ENCODE measurements at places on chromosomes 1 and 21. TPM values are rescaled to one million over a fixed set of nuclear protein-coding genes. Genes with fewer than 3 reads are reported as not detected.

DNA sequence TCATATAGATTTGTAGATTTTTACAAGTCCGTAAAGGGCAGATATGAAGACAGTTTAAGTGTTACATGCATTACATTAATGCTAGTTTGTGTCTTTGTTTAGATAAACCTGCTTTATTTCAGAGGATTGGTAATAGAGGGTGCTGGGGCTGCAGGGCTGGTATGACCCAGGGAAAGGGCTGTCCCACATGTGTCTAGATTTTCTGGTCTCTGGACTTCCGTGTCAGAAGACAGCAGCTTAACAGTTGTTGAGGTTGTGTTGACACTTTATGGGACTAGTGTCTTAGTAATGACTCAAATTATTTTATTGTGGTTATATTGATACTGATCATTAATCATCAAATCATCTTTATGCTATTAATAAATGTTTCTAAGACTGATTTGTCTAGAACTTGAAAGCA is 10.1 kb downstream of the PRDM2 start:
- H3K27me3 ChIP-seq: no peaks in the 10 kb centered on the region
- H3K27ac ChIP-seq: no peak overlapping the region
- H3K4me1 ChIP-seq: no peaks in the 10 kb centered on the region
- no peak for DNase-seq
- no peak overlapping the region for H3K4me3 ChIP-seq

DNA sequence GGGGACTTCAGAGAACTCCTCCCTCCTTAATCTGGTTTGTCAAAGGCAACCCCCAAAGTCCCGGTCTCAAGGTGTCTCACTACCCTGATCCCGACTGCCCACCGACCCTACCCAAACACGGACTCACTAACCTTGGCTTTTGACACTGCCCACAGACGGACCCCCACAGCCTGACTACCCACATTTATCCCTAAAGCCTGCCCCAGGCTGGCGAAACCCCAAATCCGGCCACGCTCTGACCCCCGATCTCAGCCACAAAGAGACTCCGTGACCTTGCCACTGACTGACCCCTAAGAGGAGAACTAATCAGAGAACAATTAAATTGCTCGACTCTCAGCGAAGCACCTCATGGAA is 5.2 kb downstream of the ID3 start:
- peaks cover 41% of the 10 kb centered on the region for H3K4me1 ChIP-seq
- no peak for DNase-seq
- peak overlapping the region; percentile 64 for H3K4me3 ChIP-seq
- no peaks in the 10 kb centered on the region for H3K36me3 ChIP-seq
- peak overlapping the region; percentile 30 for H3K27ac ChIP-seq
- H3K27me3 ChIP-seq: no peaks in the 10 kb centered on the region

PGBD2 gene
- total RNA-seq: 6.5 TPM

GRCh38 chr1:226772446-226773139 is 33.5 kb upstream of the ITPKB start:
- no peak overlapping the region for H3K27ac ChIP-seq
- DNase-seq: no peak

GRCh38 chr21:15688016-15688415 is 41.8 kb upstream of the USP25 start:
- H3K4me3 ChIP-seq: peak overlapping the region; percentile 23
- H3K27me3 ChIP-seq: no peaks in the 10 kb centered on the region
- H3K27ac ChIP-seq: peak overlapping the region; percentile 16
- no peak for DNase-seq
- H3K4me1 ChIP-seq: peaks cover 40% of the 10 kb centered on the region

LRRN2 gene
- total RNA-seq: 9.0 TPM

GRCh38 chr1:22761101-22761500 is 50.5 kb downstream of the EPHB2 start:
- no peaks in the 10 kb centered on the region for H3K36me3 ChIP-seq
- H3K27ac ChIP-seq: no peak overlapping the region
- no peaks in the 10 kb centered on the region for H3K27me3 ChIP-seq
- H3K4me3 ChIP-seq: no peak overlapping the region
- DNase-seq: no peak
- no peaks in the 10 kb centered on the region for H3K4me1 ChIP-seq

S100A1 gene
- total RNA-seq: not detected

DNA sequence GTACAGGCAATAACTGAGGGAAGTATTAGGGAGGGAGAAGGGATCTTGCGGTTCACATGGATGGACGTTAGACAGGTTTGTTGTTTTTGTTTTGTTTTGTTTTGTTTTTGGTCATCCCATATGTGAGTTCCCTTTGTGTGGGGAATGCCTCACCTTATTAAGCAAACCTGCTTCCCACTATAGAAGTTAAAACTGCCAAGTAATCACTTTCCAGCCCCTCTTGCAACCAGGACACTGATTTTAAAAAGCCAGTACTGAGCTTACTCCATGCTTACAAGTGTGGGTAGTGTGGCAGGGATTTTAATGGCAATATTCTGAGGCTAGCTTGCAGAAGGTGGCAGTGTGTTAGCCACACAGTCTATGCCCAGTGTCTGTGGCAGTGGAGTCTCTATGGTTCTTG is 26.5 kb downstream of the SPATA45 start:
- no peak overlapping the region for H3K4me3 ChIP-seq
- H3K4me1 ChIP-seq: peaks cover 10% of the 10 kb centered on the region
- H3K27ac ChIP-seq: no peak overlapping the region
- no peak for DNase-seq

GRCh38 chr1:15406614-15407559 is 2.8 kb upstream of the EFHD2 start:
- H3K36me3 ChIP-seq: no peaks in the 10 kb centered on the region
- peak overlapping the region; percentile 49 for H3K27ac ChIP-seq
- H3K27me3 ChIP-seq: no peaks in the 10 kb centered on the region

BLACAT1 gene
- 1.5 TPM for total RNA-seq

DNA sequence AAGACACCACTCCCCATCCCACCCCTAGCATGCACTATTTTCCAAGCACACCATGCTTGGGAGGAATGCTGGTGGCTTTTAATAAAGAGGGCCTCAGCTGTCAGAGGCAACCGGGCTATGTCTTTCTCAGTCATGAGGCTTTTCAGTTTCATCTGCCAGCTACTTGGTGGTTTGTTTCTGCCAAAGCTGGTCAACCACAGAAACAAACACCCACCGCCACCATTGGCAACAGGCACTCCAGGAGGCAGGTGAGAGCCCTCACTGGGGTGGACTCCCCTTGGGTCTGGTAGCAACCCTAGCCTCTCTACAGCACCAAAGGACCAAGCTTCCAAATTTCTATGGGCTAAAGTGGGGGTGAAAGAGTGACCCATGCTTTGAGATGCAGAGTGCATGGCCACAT is 54.3 kb upstream of the CD1D start:
- peaks cover 38% of the 10 kb centered on the region for H3K27me3 ChIP-seq
- no peaks in the 10 kb centered on the region for H3K4me1 ChIP-seq

NEGR1 gene
- total RNA-seq: 1.7 TPM

GJB5 gene
- total RNA-seq: 8.1 TPM

DNA sequence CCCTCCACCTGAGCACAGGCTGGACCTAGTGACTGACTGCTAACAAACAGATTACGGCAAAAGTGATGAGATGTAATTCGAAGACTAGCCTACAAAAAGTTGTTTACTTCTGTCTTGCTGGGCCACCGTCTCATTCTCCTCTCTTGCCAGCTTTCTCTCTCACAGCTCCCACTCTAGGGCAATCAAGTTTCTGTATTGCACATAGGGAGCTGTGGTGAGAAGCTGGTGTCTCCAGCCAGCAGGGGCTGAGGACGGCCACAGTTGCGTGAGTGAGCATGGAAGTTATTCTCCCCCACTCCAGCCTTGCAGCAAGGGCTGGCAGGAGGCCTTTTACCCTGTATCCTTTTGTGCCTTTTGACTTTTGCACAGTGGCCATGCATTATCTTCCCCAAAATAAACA is 8.6 kb upstream of the COL6A2 start:
- no peaks in the 10 kb centered on the region for H3K4me1 ChIP-seq
- H3K4me3 ChIP-seq: no peak overlapping the region
- H3K36me3 ChIP-seq: no peaks in the 10 kb centered on the region
- H3K27ac ChIP-seq: no peak overlapping the region
- H3K27me3 ChIP-seq: no peaks in the 10 kb centered on the region

GRCh38 chr1:6785728-6786505 is 663 bp downstream of the CAMTA1 start:
- H3K4me3 ChIP-seq: peak overlapping the region; percentile 84
- DNase-seq: peak; percentile 47
- H3K36me3 ChIP-seq: no peaks in the 10 kb centered on the region

NR5A2 gene
- total RNA-seq: 0.36 TPM

SH3BP5L gene
- total RNA-seq: 63.5 TPM

DNA sequence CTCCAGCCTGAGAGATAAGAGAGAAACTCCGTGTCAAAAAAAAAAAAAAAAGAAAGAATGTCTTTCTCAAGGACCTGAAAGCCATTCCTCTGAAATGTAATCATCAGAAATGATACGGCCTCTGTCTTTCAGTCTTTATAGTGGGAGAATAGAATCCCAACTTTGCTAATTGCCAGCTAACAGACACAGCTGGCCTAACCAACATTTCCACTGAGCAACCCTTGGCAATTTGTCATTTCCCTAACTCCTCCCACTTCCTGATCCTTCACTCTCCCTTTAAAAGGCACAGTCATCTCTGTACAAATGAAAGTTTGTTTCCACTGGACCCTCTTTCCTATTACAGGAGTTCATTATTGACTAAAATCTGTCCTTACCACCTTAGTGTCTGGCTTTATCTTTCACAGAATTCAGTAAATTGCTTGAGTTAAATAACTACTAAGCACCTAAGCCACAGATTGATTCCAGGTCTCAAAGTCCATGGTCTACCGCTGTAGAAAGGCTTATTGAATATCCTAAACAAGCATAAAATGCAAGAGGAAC is 4.3 kb upstream of the CBR1 start:
- H3K27me3 ChIP-seq: no peaks in the 10 kb centered on the region
- H3K4me3 ChIP-seq: no peak overlapping the region
- H3K4me1 ChIP-seq: peaks cover 13% of the 10 kb centered on the region
- peak; percentile 69 for DNase-seq
- H3K36me3 ChIP-seq: peaks cover 8% of the 10 kb centered on the region

- H3K36me3 ChIP-seq: peaks cover 36% of the 10 kb centered on the region
- H3K27me3 ChIP-seq: no peaks in the 10 kb centered on the region
- H3K27ac ChIP-seq: no peak overlapping the region
- peaks cover 19% of the 10 kb centered on the region for H3K4me1 ChIP-seq
- no peak for DNase-seq
These were observed 14.5 kb upstream of the PHLDA3 start for GRCh38 chr1:201483373-201483949.

GRCh38 chr21:18053151-18053550 is 191.5 kb upstream of the CHODL start:
- no peak overlapping the region for H3K27ac ChIP-seq
- no peaks in the 10 kb centered on the region for H3K27me3 ChIP-seq
- no peak for DNase-seq
- no peaks in the 10 kb centered on the region for H3K4me1 ChIP-seq
- H3K4me3 ChIP-seq: no peak overlapping the region

GRCh38 chr1:150118716-150119115 is 31.0 kb upstream of the PLEKHO1 start:
- H3K36me3 ChIP-seq: no peaks in the 10 kb centered on the region
- DNase-seq: peak; percentile 16
- no peaks in the 10 kb centered on the region for H3K27me3 ChIP-seq
- H3K27ac ChIP-seq: no peak overlapping the region

- H3K4me1 ChIP-seq: no peaks in the 10 kb centered on the region
- no peaks in the 10 kb centered on the region for H3K36me3 ChIP-seq
- H3K27me3 ChIP-seq: no peaks in the 10 kb centered on the region
- H3K27ac ChIP-seq: no peak overlapping the region
These were observed 26.4 kb downstream of the TRAF5 start for GRCh38 chr1:211352985-211353515.

DNA sequence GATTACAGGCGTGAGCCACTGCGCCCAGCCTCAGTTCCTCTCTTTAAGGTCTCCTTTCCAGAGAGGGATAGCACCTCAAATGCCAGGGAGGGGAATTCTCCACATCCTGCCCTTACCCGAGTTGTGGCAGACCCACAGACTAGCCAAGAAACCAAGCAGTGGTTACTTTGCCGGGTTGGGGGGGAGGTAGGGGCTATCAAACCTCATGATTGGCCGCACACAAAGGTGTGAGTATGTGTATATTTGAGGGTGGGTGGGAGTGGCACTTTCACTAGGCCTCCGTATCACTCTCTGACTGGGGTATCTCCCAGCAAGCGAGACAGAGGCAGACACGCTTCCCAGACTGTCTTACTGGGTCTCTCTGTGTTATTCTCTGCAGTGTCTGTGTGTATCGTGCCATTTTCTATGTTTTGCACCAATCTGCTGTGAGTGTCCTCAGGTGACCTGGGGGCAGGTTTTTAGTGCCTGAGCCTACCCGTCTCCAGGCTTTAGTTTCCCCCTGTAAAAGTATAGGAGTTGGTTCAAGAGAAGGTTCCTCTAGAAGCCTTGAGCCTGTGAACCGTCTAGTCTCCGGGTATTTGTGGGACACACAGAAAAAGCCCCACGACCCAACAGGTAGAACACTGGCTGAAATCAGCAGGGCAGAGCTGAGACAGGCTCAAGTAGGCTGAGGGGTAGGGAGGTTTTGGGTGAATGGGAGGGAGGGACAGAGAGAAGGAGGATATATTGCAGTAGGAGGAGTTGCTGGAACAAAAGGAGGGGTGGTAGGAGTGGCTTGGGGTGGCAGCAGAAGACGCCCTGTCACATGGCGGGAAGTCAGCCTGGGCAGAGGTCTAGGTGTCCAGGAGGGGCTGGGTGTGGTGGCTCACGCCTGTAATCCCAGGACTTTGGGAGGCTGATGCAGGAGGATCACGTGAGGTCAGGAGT is 10.3 kb downstream of the LMNA start:
- no peak overlapping the region for H3K4me3 ChIP-seq
- peaks cover 96% of the 10 kb centered on the region for H3K4me1 ChIP-seq
- peak overlapping the region; percentile 98 for H3K27ac ChIP-seq
- DNase-seq: peak; percentile 50

C1orf116 gene
- 34.9 TPM for total RNA-seq

DNA sequence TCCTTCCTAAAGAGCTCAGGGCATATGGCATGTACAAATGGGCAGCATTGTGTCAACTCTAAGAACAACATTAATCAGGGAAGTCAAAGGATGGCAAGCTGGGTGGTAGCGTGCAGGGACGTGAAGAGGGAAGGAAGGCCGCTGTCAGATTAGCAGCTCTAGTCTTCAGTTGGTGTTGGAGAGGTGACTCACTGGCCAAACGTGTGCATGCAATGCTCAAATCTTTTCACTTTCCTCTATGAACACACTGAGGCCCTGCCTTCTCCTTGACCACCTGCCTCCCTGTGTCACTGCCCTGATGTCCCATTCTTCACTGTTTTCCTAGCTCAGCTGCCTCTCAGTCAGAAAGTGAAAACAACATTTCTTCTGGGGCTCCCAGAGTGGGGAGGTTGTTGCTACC is 5.9 kb upstream of the PIGR start:
- no peak overlapping the region for H3K4me3 ChIP-seq
- H3K4me1 ChIP-seq: no peaks in the 10 kb centered on the region
- DNase-seq: no peak
- H3K36me3 ChIP-seq: no peaks in the 10 kb centered on the region
- H3K27ac ChIP-seq: no peak overlapping the region
- H3K27me3 ChIP-seq: no peaks in the 10 kb centered on the region

DNM3 gene
- 0.98 TPM for total RNA-seq

- peak overlapping the region; percentile 78 for H3K27ac ChIP-seq
- DNase-seq: peak; percentile 92
- H3K27me3 ChIP-seq: no peaks in the 10 kb centered on the region
- H3K36me3 ChIP-seq: no peaks in the 10 kb centered on the region
These were observed 599.0 kb downstream of the AGBL4 start for GRCh38 chr1:49424782-49425181.

GRCh38 chr1:9871707-9872425 is 38.2 kb downstream of the CTNNBIP1 start:
- H3K27me3 ChIP-seq: no peaks in the 10 kb centered on the region
- no peaks in the 10 kb centered on the region for H3K36me3 ChIP-seq
- H3K4me1 ChIP-seq: peaks cover 13% of the 10 kb centered on the region
- no peak overlapping the region for H3K4me3 ChIP-seq

- DNase-seq: peak; percentile 76
- no peaks in the 10 kb centered on the region for H3K27me3 ChIP-seq
- peaks cover 11% of the 10 kb centered on the region for H3K4me1 ChIP-seq
- no peak overlapping the region for H3K4me3 ChIP-seq
- H3K27ac ChIP-seq: no peak overlapping the region
These were observed 69.4 kb upstream of the SOX13 start for GRCh38 chr1:204003536-204003935.
